Left hindlimb (tissue), 1 donor: ENCODE measurements at places on chromosomes 7 and 10.

GRCh38 chr7:140390034-140390433 is 8.3 kb downstream of the SLC37A3 start:
- DNase-seq = no peak

- DNase-seq = no peak
These were observed 902 bp upstream of the NFE2L3 start for GRCh38 chr7:26151096-26151495.

DNA sequence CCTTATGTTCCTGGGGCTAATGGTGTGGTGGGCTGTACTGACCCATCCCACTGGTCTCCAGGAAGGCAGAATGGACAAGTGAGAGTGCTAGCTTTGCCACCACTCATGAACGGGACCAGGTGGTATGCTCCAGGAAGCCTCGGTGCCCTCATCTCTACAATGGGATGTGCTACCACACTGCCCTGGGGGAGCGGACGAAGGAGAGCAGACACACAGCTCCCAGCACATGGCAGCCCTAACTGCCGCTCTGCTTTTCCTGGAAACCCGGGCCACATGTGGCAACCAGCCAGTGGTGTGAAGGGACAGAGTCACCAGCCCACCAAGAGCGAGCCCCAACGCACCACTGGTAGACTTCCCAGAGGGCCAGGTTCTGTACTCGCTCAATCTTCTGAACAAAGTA is 35.8 kb downstream of the PARP12 start:
- no peak for DNase-seq

DNA sequence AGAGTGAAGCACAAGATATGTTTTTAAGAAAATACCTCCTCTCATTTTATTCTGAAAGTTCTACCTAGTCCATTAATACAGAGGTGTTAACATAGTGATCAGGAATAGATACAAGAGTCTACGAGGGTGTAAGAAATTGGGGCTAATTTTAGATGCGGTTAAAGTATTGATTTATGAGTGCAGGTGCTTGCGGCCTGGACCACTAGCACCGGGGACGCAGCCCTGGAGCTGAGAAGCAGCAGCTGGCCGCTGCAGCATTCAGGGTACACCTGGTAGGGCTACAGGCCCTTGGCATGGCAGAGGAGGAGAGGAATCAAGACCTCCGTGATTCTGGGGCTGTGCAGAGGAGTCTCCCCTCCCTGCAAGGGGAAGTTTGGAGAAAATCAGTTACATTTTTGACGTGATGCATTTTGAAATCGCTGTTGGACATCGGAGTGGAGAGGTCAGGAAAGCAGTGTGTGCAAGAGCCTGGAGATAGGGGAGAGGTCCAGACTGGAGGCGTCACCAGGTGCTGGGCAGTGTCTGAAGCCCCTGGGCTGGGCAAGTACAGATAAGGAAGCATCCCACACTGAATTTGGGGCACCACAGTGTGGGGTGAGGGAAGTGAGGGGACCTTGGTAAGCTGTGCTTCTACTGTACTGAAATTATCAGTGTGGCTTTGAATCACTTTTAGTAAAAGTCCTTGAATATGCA is 112.3 kb downstream of the VWC2 start:
- no peak for DNase-seq

- DNase-seq = no peak
These were observed 562.1 kb downstream of the DNAJB6 start for GRCh38 chr7:157898802-157899505.

DNA sequence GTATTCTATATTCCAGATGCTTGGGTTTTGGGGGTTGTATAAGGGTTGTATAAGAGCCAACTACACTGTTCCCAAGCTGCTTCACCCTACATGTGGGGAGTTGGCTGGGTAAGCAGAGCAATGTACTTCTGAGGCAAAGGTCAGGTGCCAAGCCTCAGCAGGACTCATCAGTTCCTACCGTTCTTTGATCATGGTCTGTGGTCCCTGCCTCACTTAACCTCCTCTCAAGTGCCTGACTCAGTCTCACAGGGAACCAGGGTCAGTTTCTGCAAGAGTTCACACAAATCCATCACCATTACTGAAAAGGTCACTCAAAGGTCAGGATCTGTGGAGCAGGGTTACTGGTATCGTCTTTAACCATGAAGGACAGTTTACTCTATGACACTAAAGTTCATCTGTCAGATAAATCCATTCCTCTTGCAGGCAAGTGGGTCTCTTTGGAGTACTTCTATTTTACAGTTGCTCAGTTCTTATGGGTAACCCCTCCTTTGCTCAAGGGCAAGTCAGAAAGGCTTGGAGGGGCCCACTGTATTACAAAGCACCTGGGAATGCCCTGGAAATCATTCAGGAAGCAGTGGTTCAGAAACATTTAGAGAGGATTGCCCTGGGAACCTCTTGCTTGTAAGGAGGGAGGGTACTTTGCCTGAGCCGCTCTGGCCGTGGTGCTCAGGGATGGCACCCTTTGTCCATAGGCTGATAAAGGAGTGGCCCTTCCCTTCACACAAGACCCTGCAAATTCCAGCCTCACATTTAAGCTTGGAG is 184.3 kb upstream of the CDCA7L start:
- DNase-seq = no peak

DNA sequence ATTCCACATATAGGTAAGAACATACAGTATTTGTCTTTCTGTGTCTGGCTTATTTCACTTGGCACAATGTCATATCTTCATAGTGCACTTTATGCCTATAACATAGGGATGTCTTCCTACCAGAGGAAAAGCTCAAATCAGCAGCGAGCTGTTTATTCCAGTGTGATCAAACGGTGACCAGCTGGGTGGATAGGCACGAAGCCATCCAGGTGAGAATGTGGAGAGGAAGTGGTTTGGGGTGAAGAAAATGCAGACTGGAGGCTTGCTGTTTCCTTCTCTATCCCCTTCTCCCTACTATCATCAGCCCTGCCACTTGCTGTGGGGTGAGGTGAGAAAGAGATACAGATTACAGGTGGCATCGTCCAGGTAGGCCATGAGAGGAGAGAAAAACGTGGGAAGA is 52.4 kb downstream of the CHCHD3 start:
- DNase-seq = no peak

DNA sequence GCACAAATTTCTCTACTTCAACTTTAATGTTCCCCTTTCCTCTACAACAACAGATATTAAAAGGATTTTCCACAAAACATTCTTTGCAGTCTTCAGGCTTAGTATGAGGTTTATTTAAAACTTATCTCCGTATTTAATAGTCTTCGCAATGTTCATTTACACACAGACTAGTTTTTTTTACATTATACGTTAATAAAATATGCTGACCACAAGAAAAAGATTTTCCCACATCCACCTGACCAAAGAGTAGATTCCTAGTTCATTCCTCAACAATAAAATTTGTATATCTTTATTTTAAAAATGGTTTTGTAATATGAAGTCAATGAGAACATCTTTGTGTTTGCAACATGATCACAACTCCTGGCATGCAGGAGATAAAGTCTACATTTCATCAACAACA is 42.4 kb downstream of the POT1 start:
- no peak for DNase-seq

DNA sequence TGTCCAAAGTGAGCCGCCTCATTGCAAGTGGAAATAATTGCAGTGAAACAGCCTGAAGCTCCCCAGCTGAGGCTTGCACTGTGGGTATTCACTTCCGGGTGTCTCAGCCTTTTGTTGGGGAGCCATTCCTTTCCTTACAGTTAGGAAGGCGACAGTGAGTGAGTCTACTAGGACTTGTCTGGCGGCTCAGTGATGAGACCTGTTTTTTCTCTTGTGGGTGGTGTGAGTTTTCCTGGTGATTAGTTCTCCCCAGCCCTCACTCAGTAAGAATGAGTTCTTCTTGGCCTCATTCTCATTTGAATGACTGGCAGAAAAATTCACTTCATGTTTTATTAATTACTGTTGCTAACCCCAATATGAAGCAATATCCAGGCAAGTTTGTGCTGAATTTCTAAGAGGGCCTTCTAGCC is 2.6 kb downstream of the PGAM1 start:
- no peak for DNase-seq

GRCh38 chr7:55877308-55877707 is 9.9 kb upstream of the ZNF713 start:
- DNase-seq = no peak

GRCh38 chr7:131935180-131935579 is 378.8 kb upstream of the PODXL start:
- DNase-seq = no peak

DNA sequence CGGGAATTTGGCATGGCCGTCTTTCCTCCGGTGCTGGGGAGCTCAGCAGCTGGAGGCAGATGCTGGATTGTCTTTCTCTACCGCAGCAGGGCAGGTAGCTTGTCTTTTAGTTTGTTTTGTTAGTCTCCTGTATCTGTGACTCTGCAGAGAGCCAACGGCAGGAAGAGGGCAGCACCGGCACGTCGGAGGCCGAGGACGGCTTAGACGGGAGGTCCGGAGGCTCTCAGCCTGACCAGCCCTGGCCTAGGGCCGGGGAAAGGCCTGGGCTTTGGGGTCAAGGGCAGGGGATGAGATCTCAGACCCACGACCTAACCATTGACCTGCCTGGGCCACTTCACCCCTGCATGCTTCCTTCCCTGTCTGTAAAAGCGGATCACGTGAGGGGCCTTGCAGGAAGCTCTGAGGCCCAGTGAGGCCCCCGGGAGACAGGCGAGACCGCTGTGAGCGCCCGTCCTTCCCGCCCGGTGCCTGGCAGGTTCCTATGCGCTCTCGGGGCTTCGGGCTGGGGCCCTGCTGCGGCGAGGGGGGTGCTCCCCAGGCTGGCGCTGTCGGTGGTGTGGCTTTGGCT is 72.7 kb downstream of the LHPP start:
- no peak for DNase-seq

DNA sequence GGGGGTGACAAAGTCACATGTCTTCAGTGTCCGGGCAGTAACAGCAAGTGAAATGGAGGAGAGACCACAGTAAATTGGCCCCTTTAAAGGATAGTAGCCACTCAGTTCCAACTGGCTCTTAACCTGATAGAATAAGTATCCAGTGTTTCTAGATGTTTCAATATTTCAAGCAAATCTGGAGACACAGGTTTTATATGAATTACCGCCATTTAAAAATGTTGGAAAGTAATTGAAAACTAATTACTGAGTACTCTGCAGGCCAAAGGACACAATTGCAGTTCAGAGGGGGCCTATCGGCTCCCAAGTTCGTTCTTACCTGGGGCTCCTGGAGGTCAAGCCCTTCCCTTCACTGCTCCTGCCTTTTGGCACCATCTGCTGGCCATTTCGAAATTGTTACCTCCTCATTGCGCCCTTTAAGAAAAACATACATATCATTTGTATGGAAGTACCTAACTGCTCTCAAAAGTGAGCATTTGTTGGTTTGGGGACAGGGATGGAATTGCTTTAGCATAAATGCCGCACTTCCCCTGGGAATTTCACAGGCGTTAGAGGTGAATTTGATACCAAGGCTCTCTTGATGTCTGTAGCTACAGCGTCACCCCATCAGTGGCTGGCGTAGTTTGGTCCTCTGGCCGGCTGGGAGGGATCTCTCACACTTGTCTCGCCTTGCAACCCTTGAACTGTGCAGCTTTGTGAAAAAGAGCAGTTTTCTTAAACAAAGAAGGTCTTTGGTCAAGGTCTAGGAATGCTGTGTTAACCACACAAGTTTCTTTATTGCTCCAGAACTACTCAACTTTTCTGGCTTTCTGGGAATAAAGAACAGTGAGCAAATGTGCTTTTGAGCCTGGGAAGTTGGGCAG is 220.0 kb downstream of the ARHGAP21 start:
- no peak for DNase-seq

DNA sequence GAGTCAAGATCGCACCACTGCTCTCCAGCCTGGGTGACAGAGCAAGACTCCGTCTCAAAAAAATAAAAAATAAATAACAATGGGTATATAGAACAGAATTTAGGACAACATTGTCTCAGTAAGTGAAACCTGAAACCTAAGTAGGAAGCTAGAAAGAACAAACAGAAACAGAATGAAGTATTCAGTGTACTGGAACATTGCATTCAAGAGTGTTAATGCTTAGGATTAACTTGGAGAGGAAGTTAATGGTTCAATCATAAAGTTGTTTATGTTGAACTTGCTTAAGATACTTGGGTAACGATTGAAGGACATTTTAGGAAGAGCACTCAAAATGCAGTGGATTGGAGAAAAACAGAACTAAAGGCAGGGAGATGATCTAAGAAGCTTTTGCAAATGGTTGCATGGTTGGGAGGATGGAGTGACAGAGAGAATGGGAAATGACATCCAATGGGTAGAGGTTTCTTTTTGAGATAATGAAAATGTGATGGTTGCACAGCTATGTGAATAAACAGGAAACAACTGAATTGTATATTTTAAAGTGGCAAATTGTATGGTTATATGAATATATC is 233.7 kb downstream of the ADK start:
- no peak for DNase-seq

GRCh38 chr7:100546129-100546925 is 7.3 kb downstream of the AGFG2 start:
- DNase-seq = no peak

DNA sequence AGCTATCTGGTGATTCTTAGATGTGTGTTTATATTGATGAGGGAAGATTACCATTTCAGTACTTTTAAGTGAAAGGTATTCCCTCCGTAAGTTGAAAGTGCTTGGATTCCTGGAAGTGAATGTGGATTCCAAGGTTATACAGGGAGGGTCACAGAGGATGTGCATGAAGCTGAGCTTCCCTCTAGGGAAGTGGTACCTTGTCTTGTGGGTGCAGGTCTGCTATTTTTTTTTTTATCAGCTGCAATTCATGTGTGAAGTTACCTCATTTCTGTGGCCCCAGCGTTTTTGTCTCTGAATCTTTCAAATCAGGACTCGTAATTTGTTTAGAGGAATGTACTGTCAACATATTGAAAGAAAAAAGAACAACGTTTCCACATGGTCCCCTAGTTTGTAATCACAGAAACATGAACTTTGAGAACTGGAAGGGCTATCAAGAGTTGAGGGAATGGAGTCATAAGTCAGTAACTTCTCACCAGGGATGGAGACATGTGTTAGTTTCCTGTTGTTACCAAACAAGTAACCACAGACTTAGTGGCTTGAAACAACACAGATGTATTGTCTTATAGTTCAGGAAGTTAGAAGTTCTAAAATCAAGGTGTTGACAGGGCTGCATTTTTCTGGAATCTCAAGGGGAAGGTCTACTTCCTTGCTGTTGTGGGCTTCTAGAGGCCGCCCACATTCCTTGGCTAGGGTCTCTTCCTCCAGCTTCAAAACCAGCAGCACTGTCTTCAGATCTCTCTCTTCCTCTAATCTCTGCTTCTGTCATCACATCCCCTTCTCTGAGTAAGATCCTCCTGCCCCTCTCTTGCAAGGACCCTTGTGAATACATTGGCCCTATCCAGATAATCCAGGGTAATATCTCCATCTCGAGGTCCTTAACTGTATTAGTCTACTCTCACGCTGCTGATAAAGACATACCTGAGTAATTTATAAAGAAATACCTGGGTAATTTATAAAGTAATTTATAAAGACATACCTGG is 64.4 kb downstream of the RAB18 start:
- DNase-seq = no peak

DNA sequence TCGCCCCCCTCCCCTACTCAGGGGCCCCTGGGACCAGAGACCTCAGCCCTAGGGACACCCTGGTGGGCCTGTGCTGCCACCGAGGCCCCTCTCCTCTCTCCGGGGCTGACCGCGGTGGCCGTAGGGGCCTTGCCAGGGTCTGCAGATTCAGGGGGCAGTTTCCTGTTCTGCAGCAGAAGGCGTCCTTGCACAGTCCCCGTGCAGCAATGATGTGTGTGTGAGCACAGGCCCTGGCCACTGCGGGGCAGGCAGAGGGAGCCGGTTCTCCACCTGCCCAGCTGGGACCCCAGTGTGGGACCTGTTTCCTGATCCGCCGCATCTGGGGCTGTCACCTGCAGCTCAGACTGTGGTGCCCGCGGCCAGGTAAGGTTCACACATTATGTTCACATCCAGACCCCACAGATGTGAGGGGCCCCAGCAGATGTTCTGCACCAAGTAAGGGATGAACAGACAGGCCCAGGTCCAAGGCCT is 60.7 kb upstream of the DNAJB6 start:
- no peak for DNase-seq

GRCh38 chr10:113957013-113957412 is 86.7 kb upstream of the ADRB1 start:
- DNase-seq = no peak
